ENCODE measurements at places on chromosomes 5 and 9.

DNA sequence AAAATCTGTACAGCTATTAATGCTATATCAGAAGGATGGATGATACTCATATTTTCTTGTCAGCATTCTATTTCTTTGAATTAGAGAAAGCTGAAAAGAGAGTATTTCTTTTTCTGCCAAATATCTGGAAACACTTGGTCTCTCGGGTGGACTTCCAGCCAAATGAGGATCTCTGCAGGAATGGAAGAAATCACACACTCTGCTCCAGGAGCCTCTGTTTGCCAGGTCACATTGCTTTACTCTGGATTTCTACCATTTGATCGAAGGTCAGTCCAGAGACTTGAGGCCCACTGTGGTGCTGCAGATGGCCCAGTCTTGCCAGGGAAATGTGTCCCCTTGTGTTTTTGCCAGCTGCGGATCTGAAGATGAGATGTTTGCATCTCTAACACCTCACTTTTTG lies 154.1 kb downstream of the PCSK1 start:
- DNase-seq: no peak

DNA sequence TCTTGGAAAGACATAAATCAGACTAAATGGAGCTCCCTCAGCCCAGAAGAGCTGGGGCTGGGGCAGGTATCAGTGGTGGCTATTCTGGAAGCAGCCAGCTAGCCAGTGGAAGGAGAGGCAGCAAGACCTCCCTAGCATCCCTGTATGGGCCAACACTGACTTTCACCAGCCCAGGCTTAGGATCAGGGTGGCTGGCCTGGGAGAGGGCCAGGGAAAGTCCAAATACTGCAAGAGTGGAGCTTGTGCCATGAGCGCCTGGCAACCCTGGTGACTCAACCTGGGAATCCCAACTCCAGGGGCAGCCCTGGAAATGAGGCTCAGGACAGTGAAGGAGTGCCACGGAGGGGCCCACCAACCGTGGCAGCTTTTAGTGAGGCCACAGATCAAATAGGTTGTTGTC lies 7.6 kb upstream of the IRF1 start:
- DNase-seq: no peak

DNA sequence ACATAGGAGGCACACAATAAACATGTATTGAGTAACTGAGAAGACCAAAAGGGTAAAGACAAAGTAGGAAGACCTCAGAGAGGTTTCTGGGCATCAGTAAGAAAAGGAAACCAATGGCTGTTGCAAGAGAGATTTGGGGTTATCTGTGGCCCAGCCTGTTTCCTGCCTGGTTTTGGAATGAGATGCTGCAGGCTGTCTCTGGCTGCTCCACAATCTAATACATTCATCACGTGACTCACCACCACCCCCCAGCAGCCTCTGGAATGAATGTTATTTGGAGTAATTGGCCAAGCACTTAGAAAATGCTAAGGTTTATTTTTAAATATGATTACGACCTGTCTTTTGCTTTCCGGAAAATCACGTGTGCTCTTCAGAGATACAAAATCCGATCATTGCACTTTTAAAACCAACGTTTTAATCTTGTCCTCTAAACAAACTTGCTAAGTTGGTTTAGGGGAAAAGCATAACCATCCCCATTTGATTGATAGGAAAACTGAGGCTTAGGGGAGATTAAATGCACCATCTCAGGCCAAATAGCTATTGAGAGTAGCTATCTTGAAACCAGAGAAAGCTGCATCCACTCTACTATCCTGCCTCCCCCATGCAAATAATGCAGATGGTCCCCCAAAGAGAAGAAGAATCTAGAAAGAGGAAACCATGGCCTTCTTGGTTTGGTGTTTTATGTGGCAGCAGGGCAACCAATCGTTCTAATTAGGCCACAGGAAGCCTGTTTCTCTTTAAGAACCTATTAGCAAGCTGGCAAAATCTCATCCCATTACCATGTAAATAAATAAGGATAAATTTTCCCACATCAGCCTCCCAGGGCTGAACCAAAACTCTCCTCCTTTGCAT lies 151.8 kb upstream of the ADRA1B start:
- DNase-seq: peak; percentile 39

GRCh38 chr5:90983148-90983547 lies 400.0 kb downstream of the ARRDC3 start:
- peak; percentile 92 for DNase-seq

DNA sequence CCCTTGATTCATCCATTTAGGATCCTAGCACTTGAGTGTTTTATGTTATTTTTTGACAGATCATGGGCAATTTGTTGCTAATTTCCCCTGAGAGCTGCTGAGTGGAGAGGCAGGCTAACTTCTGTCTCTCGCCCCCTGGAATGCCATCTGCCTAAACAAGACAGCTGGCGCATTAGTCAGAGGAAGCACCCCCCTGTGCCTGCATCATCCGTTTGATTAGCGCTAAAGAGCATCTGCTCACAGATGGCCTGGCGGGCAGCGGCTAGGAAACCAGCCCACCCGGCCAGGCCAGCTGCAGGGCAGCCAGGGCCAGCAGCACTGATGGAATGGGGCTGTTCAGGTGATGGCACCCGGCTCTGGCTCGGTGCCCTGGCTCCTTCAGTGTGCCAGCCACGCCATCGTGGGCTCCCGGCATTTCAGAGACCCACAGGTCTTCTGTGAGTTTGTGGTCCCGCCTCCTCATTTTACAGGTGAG lies 22.9 kb upstream of the ASS1 start:
- DNase-seq: peak; percentile 63

DNA sequence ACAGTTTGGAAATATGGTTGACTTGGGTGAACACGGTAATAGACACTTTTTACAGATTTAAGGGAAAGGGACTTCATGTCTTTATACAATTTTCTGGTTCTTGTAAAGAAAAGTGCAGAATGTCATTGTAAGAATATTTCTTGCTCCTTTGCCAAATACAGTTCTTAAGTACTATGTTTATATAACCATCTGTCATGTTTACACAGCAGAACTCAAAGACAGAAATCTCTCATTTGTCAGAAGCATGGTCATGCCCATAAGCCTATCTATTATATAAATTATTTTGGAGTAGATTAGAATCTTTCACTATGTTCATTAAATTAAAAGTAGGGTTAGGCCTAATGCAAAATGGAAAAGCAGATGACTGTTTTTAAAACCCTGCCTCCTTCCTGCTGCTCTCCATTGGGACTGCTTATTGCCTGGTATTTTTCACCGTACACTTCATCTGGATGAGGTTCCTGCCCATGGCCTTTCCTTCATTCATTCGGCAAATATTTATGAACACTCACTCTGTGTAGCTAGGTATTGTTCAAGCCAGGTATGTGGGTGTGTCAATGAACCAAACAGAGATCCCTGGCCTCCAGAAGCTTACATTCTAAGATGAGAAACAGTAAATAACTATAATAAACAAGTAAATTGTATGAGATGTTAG lies 558.1 kb downstream of the NR2F1-AS1 start:
- peak; percentile 14 for DNase-seq

GRCh38 chr5:35248843-35249780 lies 18.8 kb upstream of the PRLR start:
- DNase-seq: no peak

All from skeletal muscle cell (primary cell).